ENCODE measurements at places on chromosomes 6 and 20.

- DNase-seq = no peak
Measured at GRCh38 chr6:11771473-11772048, 7.0 kb downstream of the ADTRP start.

DNA sequence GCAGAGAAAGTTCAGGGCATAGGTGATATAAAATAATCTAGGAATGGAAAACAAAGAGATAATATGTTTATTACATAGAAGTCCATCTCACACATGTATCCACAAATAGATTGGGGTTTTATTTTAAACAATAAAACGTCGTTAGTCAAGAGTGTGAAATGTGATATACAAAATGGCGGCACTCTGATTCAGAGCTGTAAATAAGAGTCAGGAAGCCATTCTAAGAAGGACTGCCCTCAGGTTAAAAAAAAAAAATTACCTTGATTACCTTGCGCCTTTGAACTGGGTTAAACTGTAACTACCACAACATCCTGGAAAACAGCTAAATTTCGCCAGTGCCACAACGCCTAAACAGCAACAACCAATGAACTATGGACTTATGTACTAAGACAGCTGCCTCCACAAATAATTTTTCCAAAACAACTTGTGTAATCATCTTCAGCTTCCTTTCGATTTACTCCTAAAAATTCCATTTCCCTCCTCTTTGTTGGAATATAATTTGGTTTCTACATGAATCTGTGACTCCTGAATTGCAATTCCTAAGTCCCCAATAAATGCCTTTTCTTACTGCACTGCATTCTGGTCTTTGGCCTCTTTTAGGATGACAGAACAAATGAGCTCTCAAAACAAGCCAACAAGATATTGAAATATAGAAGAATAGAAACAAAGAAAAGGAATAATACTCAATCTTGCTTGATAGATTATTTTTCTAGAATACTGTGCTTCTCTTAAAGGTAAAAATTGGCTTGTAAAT is 1019.5 kb upstream of the MAP3K7 start:
- no peak for DNase-seq

DNA sequence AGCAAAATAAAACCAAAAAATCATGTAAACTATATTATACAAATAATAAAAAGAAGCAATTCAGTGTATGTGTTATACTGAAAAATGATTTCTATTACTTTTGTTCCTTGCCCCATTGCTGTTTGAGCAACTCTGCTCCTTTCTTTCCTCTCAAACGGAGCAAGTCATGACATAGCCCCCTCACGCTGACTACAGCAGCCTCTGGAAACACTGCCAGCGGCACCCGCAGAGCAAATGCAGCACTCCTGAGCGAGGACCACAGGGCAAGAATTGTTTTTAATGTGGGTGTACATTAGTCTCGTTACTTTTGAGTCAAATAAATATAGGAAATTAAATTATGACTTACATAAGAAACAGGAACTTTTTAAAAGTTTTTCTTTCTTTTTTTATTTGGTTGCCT is 350.1 kb upstream of the HSF2 start:
- DNase-seq = no peak

DNA sequence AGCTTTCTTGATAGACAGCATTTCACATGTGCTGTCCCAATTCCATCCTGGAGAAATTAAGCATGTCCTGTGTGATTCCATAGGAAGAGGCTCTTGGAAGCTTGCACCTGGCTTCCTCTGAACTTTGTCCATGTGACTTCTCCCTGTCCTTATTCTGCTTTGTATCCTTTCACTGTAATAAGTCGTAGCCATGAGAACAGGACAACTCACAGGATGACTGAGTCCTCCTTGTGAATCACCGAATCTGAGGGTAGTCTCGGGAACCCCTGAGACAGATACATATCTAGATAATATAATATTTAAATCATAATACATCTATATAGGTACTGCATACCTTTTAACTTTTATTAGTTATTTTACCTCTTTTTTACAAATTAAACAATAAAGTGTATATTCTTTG is 156.7 kb upstream of the THEMIS start:
- DNase-seq = no peak

- DNase-seq = no peak
Measured at GRCh38 chr20:54103067-54103761, 32.8 kb upstream of the BCAS1 start.

Data from NCI-H1417 treated with DMSO at 0.1 percent for 48 hours (cell line).